Stimulated activated naive CD4-positive, alpha-beta T cell treated with Interleukin-2 at 50 U/mL for 16 hours (primary cell): ENCODE measurements at places on chromosomes 6 and 20.

- no peak for DNase-seq
These were observed 161.0 kb downstream of the AIG1 start for GRCh38 chr6:143221698-143222097.

- no peak for DNase-seq
These were observed 54.8 kb downstream of the CTCFL start for GRCh38 chr20:57470212-57470522.

DNA sequence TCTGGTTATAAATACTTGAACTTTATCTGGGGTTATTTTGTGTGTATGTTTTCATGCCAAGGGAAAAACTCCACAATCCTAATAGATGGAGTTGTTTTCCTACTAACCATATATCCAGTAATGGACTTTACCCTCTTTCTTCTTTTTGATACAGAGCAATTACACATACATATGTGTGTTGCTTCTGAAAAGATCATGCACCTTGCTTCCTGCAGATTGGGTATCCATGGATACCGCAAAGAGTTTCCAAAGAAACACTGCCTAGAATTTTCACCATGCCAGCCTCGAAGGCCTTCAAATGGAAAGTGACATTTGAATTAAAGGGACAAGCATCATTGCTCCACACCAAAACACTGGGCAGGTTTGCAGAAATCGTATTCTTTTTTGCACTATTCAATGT, 26.8 kb downstream of the HDDC2 start:
- no peak for DNase-seq

- DNase-seq: no peak
These were observed 66.3 kb upstream of the KCNK16 start for GRCh38 chr6:39388606-39389483.

GRCh38 chr6:99093456-99094190, 145.9 kb upstream of the FBXL4 start:
- no peak for DNase-seq

DNA sequence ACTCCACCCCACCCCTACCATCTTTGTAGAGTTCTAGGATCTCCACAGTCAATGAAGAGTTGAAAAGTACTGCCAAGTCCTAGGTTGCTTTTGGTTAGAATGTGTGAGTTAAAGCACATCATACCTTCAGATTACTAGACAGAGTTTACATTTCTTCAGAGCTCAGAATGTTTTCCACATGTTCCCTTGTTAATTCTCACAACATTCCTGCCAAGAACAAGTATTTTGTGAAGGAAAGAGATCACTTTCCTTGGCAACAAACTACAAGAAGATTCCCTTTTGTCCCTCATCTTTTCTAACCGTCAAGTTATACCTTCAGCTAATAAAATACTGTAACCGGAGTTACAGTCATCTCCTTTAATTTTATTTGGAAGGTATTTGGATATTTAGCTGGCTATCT, 266.8 kb downstream of the ZFAND3 start:
- DNase-seq: no peak
